T-helper 17 cell (primary cell): ENCODE measurements at places on chromosomes 3 and 15. TPM values are rescaled to one million over a fixed set of nuclear protein-coding genes. Genes with fewer than 3 reads are reported as not detected.
A peak's percentile ranks its signal among the peaks of the same experiment; 100 is the strongest.

RASSF1 gene
- 83.5 TPM for total RNA-seq

UBE2E2 gene
- total RNA-seq, result 7.6 TPM

FSTL1 gene
- total RNA-seq, result 17.4 TPM

MESP2 gene
- total RNA-seq, result not detected

MCCC1 gene
- 17.6 TPM for total RNA-seq

SELENOK gene
- total RNA-seq, result 114 TPM

KLF13 gene
- total RNA-seq, result 226 TPM

DNA sequence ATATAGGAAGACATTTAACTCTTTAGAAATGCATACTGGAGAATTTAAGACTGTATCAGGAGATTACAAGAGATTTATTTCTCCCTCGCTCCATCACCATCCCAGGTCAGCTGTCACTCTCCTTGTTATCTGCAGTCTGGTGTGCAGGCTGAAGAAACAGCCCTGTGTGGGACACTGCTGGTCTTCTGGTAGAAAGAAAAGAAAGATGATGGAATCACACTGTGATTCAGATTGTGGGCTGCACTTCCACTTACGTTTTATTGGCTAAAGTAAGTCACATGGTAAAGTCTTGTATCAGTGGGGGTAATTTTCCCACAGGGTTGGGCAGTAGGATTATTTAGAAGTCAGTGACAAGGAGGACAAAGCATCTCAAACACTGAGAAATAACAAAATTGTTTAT, 18.1 kb upstream of the ATP1B3 start:
- H3K36me3 ChIP-seq, result no peaks in the 10 kb centered on the region
- H3K4me3 ChIP-seq, result no peak overlapping the region
- H3K27ac ChIP-seq, result peak overlapping the region; percentile 43
- DNase-seq, result no peak
- H3K4me1 ChIP-seq, result peaks cover 8% of the 10 kb centered on the region

DNA sequence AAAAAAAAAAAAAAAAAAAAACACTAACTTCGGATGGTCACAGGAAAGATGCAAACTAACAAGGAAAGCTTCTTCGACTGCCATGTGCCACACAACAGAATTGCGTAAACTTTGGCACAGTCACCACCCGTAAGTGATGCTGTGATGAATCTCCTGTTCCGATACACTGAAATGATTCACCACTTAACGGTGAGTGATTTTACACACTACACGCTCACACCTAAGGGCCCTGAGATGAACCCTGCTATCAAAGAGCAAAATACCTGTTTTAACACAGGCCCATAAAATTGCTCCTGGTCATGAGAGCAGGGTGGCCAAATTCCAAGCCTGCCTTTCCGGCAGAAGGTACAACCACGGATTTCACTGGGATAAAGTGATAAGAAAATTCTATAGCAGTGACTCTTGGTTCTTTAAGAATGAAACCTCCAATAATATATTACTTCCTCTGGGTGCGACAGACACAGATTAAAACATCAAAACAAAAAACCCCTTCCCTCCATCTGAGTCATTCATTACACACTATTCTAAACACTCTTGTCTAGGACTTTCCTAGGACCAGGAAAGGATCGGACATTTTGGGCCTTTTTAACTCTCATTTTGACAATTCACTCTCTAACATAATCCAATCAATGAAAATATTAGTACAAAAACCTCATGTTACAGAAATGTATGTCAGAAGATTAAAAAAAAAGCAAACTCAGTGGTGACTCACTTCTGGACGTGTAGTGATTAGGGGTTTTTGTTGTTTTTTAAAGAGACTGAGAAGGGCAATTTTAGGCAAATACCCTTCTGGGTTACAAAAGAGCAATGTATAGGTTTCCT, 28.3 kb downstream of the LRIG1 start:
- no peak for DNase-seq
- H3K4me1 ChIP-seq, result peaks cover 52% of the 10 kb centered on the region
- H3K4me3 ChIP-seq, result peak overlapping the region; percentile 87
- no peak overlapping the region for H3K27ac ChIP-seq
- no peaks in the 10 kb centered on the region for H3K27me3 ChIP-seq

DNA sequence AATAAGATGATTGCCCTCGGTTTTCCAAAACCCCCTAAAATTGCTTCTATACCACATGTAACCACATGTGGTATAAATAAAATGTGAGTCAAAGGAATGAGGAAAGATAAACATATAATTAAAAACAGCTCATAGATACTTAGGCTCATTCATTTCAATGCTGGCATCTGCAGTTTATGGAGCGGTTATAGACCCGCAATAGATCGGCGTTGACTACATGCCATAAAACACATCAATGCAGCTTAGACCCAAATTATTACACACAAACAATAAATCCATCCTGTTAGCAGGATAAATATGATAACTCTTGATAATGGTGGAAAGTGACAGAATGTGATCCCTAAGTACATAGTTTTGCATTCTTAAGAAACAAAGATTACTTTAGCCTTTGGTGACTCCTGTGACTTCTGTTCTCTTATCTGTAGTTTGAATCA, 143.7 kb downstream of the NR2F2 start:
- no peak overlapping the region for H3K4me3 ChIP-seq
- no peak overlapping the region for H3K27ac ChIP-seq
- DNase-seq, result no peak
- no peaks in the 10 kb centered on the region for H3K36me3 ChIP-seq
- H3K4me1 ChIP-seq, result no peaks in the 10 kb centered on the region
- no peaks in the 10 kb centered on the region for H3K27me3 ChIP-seq

DNA sequence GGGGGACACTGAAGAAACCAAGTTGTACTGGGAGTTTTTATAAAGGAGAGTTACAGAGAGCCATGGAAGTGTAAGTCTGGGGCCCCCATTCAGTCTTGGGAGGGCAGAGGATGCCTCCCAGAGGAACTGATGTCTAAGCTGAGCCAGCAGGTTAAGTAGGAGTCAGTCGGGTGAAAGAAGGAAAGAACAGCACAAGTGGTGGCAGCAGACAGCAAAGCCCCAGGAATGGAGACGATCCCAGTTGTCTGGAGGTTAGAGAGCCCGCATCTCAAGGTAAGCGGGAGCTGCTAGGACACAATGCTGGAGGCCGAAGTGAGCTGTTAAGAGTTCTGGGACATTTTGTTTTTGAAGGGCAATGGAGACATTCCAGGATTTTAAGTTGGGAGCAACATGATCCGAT, 88.8 kb downstream of the TAMM41 start:
- no peak for DNase-seq
- no peaks in the 10 kb centered on the region for H3K27me3 ChIP-seq
- no peak overlapping the region for H3K27ac ChIP-seq
- H3K4me3 ChIP-seq, result no peak overlapping the region
- peaks cover under 1% of the 10 kb centered on the region for H3K4me1 ChIP-seq

DNA sequence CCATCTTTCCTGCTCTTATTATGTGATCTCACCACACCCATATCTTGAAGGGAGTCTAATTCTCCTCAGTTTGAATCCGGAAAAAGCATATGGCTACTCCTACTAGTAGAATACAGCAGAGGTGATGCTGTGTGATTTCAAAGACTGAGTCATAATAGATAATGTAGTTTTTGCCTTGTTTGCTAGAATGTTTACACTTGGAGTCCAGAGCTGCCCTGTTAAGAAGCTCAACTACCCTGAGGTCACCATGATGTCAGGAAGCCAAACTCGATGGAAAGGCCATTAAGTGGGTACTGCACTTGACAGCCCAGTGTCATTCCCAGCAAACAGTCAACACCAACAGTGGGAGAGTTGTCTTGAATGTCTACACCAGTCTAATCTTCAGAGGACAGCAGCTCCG, 56.9 kb downstream of the CD200R1L start:
- H3K4me3 ChIP-seq, result no peak overlapping the region
- no peak for DNase-seq
- peaks cover 18% of the 10 kb centered on the region for H3K4me1 ChIP-seq
- no peaks in the 10 kb centered on the region for H3K36me3 ChIP-seq
- no peaks in the 10 kb centered on the region for H3K27me3 ChIP-seq

- H3K27me3 ChIP-seq, result peaks cover 12% of the 10 kb centered on the region
- no peak for DNase-seq
- H3K4me3 ChIP-seq, result no peak overlapping the region
- no peaks in the 10 kb centered on the region for H3K4me1 ChIP-seq
These were observed 43.1 kb upstream of the HACD2 start for GRCh38 chr3:123627673-123628670.

GRCh38 chr15:42185801-42186200, 22.3 kb downstream of the VPS39 start:
- H3K27me3 ChIP-seq, result no peaks in the 10 kb centered on the region
- H3K36me3 ChIP-seq, result peaks cover 19% of the 10 kb centered on the region
- peaks cover 13% of the 10 kb centered on the region for H3K4me1 ChIP-seq
- peak overlapping the region; percentile 81 for H3K27ac ChIP-seq
- no peak for DNase-seq

GRCh38 chr3:187072102-187072501, 67.2 kb downstream of the RPL39L start:
- peaks cover 25% of the 10 kb centered on the region for H3K4me1 ChIP-seq
- peaks cover 13% of the 10 kb centered on the region for H3K36me3 ChIP-seq
- no peaks in the 10 kb centered on the region for H3K27me3 ChIP-seq

- no peak for DNase-seq
- no peak overlapping the region for H3K27ac ChIP-seq
- no peaks in the 10 kb centered on the region for H3K27me3 ChIP-seq
- no peaks in the 10 kb centered on the region for H3K4me1 ChIP-seq
- H3K4me3 ChIP-seq, result no peak overlapping the region
These were observed 457.4 kb downstream of the MAGI1 start for GRCh38 chr3:65581313-65581712.

GRCh38 chr3:39234651-39235050, 42.3 kb upstream of the XIRP1 start:
- no peak for DNase-seq
- H3K27me3 ChIP-seq, result peaks cover 21% of the 10 kb centered on the region
- H3K36me3 ChIP-seq, result peaks cover 3% of the 10 kb centered on the region
- H3K27ac ChIP-seq, result peak overlapping the region; percentile 77
- H3K4me3 ChIP-seq, result peak overlapping the region; percentile 84

DNA sequence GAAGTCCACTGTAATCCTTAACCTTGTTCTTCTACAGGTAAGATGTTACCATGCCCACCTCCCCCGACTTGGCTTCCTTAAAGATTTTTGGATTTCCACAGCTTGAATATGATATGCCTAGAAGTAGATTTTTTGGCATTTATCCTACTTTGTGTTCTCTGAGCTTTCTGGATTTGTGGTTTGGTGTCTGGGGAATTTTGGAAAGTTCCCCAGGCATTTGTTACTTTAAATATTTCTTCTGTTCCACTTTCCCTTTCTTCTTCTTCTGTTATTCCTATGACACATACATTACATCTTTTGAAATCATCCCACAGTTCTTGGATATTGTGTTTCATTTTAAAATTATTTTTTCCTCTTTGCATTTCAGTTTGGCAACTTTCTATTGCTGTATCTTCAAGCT, 122.1 kb upstream of the TMEM108 start:
- no peak for DNase-seq
- H3K36me3 ChIP-seq, result no peaks in the 10 kb centered on the region
- H3K4me1 ChIP-seq, result no peaks in the 10 kb centered on the region
- H3K27ac ChIP-seq, result no peak overlapping the region

DNA sequence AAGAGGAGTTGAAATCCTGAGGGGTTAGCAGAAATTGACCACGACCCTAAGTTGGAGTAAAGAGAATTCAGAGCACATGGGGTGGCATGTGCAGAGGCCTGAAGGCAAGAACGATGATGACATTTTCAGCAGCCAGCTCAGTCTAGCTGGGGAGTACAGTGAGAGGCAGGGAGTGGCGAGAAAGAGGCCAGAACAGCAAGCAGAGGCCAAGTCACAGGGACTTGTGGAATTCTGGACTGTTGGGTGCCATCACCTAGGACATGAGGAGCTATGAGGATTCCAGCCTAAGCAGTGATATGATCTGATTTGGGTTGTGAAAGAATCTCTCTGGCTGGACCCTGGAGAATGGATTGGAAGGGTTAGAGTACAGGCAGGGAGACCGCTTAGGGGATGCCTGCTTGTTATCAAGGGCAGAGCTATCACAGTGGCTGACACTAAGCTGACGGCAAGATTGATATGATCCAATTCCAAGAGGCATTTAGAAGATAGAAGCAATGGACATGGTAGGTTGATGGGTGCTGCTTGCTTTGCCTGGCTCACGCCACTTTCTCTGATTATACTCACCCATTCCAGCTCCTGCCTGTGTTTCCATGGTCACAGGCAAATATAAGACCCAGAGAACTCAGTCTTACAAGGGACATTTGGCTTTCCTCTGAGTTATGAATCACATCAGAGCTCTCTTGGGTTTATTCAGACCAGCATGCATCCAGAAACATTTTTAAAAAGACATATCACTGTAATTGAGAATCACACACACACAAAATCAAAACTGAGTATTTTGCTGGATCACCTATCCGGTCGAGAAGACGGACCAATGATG, 66.4 kb downstream of the LRTM1 start:
- H3K27ac ChIP-seq, result no peak overlapping the region
- no peaks in the 10 kb centered on the region for H3K36me3 ChIP-seq
- H3K4me3 ChIP-seq, result peak overlapping the region; percentile 16
- H3K4me1 ChIP-seq, result no peaks in the 10 kb centered on the region
- DNase-seq, result no peak

GRCh38 chr3:4271834-4272233, 31.3 kb upstream of the SETMAR start:
- no peak overlapping the region for H3K27ac ChIP-seq
- H3K27me3 ChIP-seq, result peaks cover 3% of the 10 kb centered on the region
- H3K4me3 ChIP-seq, result no peak overlapping the region
- H3K36me3 ChIP-seq, result no peaks in the 10 kb centered on the region
- peaks cover 8% of the 10 kb centered on the region for H3K4me1 ChIP-seq

- no peaks in the 10 kb centered on the region for H3K4me1 ChIP-seq
- DNase-seq, result no peak
- H3K27me3 ChIP-seq, result no peaks in the 10 kb centered on the region
These were observed 271.9 kb downstream of the FEZF2 start for GRCh38 chr3:62101488-62101887.

GRCh38 chr15:78422571-78423340, 15.3 kb upstream of the IREB2 start:
- peak; percentile 32 for DNase-seq
- H3K4me3 ChIP-seq, result no peak overlapping the region
- H3K27ac ChIP-seq, result no peak overlapping the region
- peaks cover 10% of the 10 kb centered on the region for H3K27me3 ChIP-seq

- DNase-seq, result no peak
- peaks cover 3% of the 10 kb centered on the region for H3K4me1 ChIP-seq
- no peaks in the 10 kb centered on the region for H3K36me3 ChIP-seq
- H3K27ac ChIP-seq, result no peak overlapping the region
- H3K27me3 ChIP-seq, result no peaks in the 10 kb centered on the region
These were observed 41.5 kb downstream of the ABHD17C start for GRCh38 chr15:80736560-80736959.

DNA sequence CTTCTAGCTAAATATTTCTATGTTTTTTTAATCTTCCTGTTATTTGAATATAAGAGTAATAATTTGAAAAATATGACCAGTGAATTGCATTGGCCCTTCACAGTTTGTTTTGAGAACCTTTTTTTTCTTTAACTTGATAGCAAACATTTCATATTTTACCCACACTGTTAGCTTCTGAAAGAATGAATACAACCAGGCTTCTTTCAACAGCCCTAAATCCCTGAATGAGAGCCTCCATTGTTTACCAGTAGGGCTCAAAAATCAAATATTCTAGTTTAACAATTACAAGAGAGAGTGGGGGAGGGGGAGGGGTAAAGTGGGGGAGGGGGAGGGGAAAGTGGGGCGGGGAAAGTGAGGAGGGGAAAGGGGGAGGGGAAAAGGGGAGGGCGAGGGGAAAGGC, 14.5 kb upstream of the TOP2B start:
- H3K4me3 ChIP-seq, result no peak overlapping the region
- no peak for DNase-seq
- peaks cover 16% of the 10 kb centered on the region for H3K27me3 ChIP-seq
- no peak overlapping the region for H3K27ac ChIP-seq
- peaks cover 2% of the 10 kb centered on the region for H3K36me3 ChIP-seq
- no peaks in the 10 kb centered on the region for H3K4me1 ChIP-seq

- no peaks in the 10 kb centered on the region for H3K27me3 ChIP-seq
- H3K36me3 ChIP-seq, result no peaks in the 10 kb centered on the region
- H3K27ac ChIP-seq, result no peak overlapping the region
- H3K4me3 ChIP-seq, result no peak overlapping the region
These were observed 71.4 kb upstream of the PLSCR4 start for GRCh38 chr3:146322216-146322817.
